Right ventricle myocardium superior (tissue), 1 donor: ENCODE measurements at places on chromosomes 2 and 18. TPM values are rescaled to one million over a fixed set of nuclear protein-coding genes. Genes with fewer than 3 reads are reported as not detected.

Gene RGPD3
- 0.08 TPM for total RNA-seq

Gene CCDC148
- total RNA-seq = 1.0 TPM

Gene TANC1
- 56.2 TPM for total RNA-seq

Gene NT5C1B
- total RNA-seq = not detected

Gene KIF3C
- 3.2 TPM for total RNA-seq

Gene PRSS56
- total RNA-seq = 0.19 TPM

Gene LINC00305
- total RNA-seq = not detected

Gene MIB1
- total RNA-seq = 16.5 TPM

Gene RNF125
- 3.8 TPM for total RNA-seq

Gene NCL
- 190 TPM for total RNA-seq

Gene DCAF17
- total RNA-seq = 6.5 TPM

Gene KCNE4
- 3.2 TPM for total RNA-seq

Gene CNTNAP5
- not detected for total RNA-seq

Gene HOXD9
- total RNA-seq = not detected

Gene SPEG
- total RNA-seq = 103 TPM

Gene SERPINB13
- total RNA-seq = not detected

Gene NDC80
- 0.27 TPM for total RNA-seq

Gene CNGA3
- total RNA-seq = not detected

Gene IGFBP5
- 134 TPM for total RNA-seq

Gene MROH2A
- total RNA-seq = not detected

Gene SLC23A3
- 1.4 TPM for total RNA-seq

Gene LIMS4
- total RNA-seq = 2.4 TPM

Gene CLHC1
- 5.6 TPM for total RNA-seq

Gene CAMKMT
- total RNA-seq = 5.1 TPM

Gene IL1B
- total RNA-seq = 0.30 TPM

Gene EPHA4
- total RNA-seq = 11.9 TPM

Gene EMILIN1
- total RNA-seq = 17.4 TPM

Gene UGT1A1
- not detected for total RNA-seq

Gene METTL21A
- total RNA-seq = 14.8 TPM

Gene MYCN
- 0.24 TPM for total RNA-seq

Gene GRHL1
- 1.0 TPM for total RNA-seq

Gene CAPN14
- 0.32 TPM for total RNA-seq

Gene IL1RL1
- 1.3 TPM for total RNA-seq

Gene RIT2
- not detected for total RNA-seq

Gene POLE4
- 48.7 TPM for total RNA-seq

Gene MEX3C
- total RNA-seq = 16.4 TPM

Gene SPATA3
- not detected for total RNA-seq

Gene RTP5
- total RNA-seq = not detected

Gene PLEKHH2
- total RNA-seq = 1.2 TPM

Gene SLC4A5
- 1.3 TPM for total RNA-seq

Gene SERPINB11
- not detected for total RNA-seq

Gene PROM2
- total RNA-seq = 0.54 TPM

Gene NRBP1
- 50.8 TPM for total RNA-seq

Gene ARHGEF4
- total RNA-seq = 5.1 TPM

Gene MATN3
- 0.16 TPM for total RNA-seq

Gene IL18R1
- 0.67 TPM for total RNA-seq

Gene EMILIN2
- 17.7 TPM for total RNA-seq
